T-helper 2 cell treated with Interferon-gamma antibody and Interleukin-4, amounts not matched to agents 100 ng/mL and 5 ng/mL, for 36 hours (primary cell): ENCODE measurements at places on chromosomes 5 and 9. TPM values are rescaled to one million over a fixed set of nuclear protein-coding genes. Genes with fewer than 3 reads are reported as not detected.

P4HA2 gene
- 14.6 and 16.8 TPM in 2 replicates for total RNA-seq

MEIKIN gene
- not detected in 2 replicates for total RNA-seq

ADAMTSL1 gene
- not detected in 2 replicates for total RNA-seq

DMGDH gene
- total RNA-seq = 1.0 TPM in 1 of 2 replicates, not detected in the other

RPL37 gene
- total RNA-seq = 1,530 and 1,537 TPM in 2 replicates

TSLP gene
- not detected in 2 replicates for total RNA-seq

FAM153A gene
- 14.2 and 16.0 TPM in 2 replicates for total RNA-seq

SLC6A7 gene
- not detected in 2 replicates for total RNA-seq

TCF7 gene
- 30.8 and 31.8 TPM in 2 replicates for total RNA-seq

INSL6 gene
- total RNA-seq = not detected in 2 replicates

RANBP3L gene
- total RNA-seq = not detected in 2 replicates

GABRA6 gene
- not detected in 2 replicates for total RNA-seq

MOCS2 gene
- 22.0 and 22.1 TPM in 2 replicates for total RNA-seq
